Kidney (tissue), 22 donors: ENCODE measurements at places on chromosomes 16 and 17.
A peak's percentile ranks its signal among the peaks of the same experiment; 100 is the strongest.

DNA sequence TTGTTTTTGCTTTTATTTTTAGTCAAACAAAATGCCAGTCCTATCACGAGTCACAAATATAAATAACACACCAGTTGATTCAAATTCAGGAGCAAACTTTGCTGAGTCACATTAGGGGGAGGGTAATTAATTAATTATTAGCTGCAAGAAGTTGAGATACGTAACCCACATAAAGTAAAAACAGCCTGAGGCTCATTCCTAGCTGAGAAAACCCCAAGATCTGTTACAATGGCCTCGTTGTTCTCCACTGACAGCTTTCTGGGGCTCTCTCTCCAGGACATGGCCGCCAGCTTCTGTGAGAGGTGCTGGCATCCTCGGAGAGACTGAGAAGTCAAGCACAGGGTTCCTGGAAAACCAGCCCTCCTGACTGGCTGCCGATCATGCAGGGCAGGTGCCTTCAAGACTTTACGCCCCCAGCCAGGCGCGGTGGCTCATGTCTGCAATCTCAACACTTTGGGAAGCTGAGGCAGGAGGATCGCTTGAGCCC, 11.1 kb downstream of the RAB40B start:
- DNase-seq = peak; percentile 86

DNA sequence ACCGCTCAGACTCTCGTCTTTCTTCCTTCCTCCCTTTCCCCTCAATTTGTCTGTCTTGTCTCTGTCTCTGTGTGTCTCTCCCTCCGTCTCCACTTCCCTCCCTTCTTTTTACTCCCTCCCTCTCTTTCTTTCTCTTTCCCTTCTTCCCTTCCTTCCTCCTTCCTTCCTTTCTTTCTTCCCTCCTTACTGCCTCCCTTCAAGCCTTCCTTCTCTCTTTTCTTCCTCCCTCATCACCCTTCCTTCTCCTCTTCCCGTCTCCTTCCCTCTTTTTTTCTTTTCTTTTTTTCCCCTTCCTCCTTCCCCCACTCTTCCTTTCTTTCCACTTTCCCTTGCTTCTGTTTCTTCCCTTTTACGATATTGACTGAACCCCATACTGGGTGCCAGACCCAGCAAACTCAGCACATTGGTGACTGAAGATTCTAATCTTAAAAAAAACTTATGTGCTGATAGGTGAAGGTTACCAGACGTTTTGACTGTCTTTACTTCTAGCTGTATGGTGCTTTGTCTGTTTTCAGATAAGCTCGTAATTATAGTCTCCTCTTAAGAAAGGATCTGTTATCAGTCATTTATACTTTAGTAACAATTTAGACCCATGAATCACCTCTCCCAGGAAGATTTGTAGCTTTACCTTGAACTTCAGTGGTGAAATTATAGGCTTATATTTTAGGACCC, 481 bp upstream of the BRD7 start:
- DNase-seq = no peak

GRCh38 chr17:62791767-62792446, 16.2 kb downstream of the MARCHF10 start:
- DNase-seq = peak; percentile 29

GRCh38 chr16:61763013-61763412, 273.2 kb downstream of the CDH8 start:
- DNase-seq = no peak

GRCh38 chr16:62539657-62540056, 503.4 kb upstream of the CDH8 start:
- DNase-seq = no peak

GRCh38 chr17:15431196-15431595, 36.2 kb downstream of the CDRT4 start:
- DNase-seq = no peak

DNA sequence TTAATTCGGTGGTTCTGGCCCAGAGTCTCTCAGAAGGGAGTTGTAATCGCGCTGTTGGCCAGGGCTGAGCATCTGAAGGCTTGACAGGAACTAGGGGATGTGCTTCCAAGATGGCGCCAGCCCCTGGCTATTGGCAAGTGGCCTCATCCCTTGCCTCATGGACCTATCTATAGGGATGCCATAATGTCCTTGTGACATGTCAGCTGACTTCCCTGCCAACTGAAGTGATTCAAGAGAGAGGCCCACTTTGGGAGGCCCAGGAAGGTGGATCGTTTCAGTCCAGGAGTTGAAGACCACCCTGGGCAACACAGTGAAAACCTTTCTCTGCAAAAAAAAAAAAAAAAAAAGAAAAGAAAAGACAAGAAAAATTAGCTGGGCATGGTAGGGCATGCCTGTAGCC, 15.0 kb upstream of the C16orf87 start:
- no peak for DNase-seq

DNA sequence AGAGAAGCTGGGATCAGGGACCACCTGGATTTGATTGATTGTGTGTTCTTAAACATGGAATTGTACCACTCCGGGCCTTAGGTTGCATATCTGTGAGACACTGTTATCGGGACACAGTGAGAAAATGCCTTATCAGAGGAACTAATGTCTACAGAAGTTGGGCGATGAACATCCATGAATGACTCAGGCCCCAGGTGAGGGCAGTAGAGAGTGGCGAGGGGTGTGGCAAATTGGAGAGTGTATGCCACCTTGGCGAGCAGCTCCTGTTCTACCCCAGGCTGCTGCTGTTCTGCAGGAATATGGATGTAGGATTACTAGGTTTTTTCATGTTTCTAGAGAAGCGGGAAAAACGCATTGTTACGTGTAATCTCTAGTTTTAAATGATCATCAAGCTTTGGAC, 38.8 kb downstream of the CLEC16A start:
- DNase-seq = no peak

GRCh38 chr16:11342021-11342855, 3.0 kb upstream of the RMI2 start:
- no peak for DNase-seq

DNA sequence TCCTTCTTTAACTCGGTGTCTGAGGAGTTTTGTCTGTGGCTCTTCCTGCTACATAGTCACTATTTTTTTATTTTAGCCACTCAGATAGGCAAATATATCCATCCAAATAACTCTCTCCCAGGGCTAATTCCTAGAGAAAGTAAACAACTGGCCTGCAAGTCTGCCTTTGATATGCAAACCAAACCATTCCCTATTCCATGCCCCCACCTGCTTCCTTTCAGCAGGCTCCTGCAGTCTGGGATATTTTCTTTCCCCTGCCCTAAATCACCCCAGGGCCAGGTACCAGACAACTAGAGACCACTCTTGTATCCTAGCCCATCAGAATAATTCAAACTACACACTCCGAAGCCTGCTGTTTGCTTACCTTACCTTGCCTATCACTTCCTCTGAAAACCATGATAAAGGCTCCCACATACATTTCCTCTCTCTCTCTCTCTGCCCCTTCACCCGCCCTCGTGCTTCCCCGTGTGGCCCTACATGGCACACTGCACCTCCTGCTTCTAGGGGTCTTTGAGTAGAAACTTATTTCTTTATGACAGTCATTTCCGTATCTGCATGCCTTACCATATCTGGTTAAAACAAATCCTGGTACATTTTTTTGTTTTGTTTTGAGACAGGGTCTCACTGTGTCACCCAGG, 8.3 kb downstream of the CD300H start:
- no peak for DNase-seq

DNA sequence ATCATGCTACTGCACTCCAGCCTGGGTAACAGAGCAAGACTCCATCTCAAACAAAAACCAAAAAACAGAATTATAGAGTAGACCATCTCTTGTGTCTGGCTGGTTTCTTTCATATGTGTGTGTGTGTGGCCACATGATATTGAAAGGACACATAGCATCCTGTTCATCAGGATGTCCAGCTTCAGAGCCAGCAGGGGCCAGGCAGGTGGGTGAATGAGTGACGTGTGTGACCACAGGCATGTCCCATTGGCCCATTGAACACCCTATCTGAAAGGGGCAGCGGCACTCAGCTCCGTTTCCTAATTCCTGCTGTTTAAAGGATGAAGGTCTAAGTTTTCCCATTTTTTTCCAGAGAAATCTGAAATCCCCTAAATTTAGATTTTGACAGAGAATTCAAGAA, 174.2 kb downstream of the PRKCB start:
- no peak for DNase-seq

DNA sequence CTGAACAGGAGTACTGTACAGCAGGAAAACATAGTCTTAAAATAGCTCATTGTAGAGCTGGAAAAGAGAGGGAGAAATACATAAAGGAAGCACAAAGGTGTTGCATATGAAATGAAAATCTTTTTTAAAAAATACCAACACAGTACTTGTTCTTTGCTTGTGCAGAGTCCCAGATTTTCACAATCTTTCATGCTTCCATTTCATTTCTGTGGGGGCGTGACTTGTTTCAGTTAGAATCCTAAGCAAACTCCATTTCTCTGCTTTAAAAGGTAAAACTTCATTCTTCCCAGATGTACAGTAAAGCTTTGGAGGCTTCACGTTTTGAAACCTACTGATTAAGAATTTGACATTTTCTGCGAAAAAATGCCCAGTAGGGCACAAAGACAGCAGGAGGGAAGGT, 48.5 kb upstream of the MARCHF10 start:
- DNase-seq = no peak

- DNase-seq = peak; percentile 66
Measured at GRCh38 chr17:74356646-74357465, 4.8 kb downstream of the BTBD17 start.

DNA sequence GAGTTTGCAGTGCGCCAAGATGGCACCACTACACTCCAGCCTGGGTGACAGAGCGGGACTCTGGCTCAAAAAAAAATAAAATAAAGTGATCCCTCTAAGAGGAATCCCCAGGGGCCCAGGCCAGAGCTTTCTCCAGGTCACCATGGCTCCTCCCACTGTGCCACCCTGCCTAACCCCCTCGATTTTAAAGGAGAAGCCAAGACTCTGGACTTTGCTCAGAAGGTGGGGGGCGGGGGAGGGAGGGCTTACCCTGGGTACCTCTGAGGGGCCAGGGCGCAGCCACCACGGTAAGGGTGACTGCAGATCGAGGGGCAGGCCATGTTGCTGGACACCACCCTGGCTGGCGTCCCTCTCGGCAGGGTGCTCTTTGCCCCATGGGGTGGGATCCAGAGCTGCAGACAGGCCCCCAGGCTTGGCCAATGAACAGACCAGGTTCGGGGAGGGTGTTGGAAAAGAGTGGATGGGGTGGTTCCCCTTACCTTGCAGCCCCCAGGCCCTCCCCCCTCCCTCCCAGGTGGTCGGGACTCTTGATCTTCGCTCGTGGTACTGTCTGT, 455 bp upstream of the GRB7 start:
- DNase-seq = peak; percentile 53

- peak; percentile 41 for DNase-seq
Measured at GRCh38 chr17:57045868-57046704, 39.0 kb upstream of the AKAP1 start.

GRCh38 chr16:54210452-54211125, 76.0 kb downstream of the IRX3 start:
- DNase-seq = no peak

DNA sequence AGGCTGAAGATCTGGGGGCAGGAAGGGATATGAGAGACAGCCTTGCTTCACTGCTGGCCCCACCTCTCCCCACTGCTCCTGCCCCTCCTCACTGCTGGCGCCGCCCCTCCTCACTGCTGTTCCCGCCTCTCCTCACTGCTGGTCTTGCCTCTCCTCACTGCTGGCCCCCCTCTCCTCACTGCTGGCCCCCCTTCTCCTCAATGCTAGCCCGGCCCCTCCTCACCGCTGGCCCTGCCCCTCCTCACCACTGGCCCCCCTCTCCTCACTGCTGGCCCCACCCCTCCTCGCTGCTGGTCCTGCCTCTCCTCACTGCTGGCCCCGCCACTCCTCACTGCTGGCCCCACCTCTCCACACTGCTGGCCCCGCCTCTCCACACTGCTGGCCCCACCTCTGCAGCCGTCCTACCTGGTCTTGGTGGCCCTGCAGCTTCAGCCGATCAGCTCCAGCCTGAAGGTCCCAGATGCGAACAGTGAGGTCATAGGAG, 9.5 kb upstream of the PAM16 start:
- DNase-seq = peak; percentile 66

DNA sequence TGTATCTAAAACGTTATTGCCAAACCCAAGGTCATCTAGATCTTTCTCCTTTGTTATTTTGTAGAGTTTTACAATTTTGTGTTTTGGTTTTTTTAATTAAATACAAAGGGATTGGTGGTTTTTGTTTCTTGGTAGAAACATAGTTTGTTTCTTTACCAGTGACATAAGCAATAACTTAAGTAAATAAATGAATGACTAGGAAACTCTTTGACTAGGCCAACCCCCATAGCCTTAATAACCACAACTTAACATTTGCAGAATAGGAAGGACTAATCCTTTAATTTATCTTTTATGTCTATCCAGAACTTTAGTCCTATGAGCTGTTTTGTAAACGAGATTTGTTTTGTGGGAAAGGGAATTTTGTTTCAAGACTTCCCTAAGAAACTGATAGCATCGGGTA, 162.5 kb downstream of the PRKCA start:
- DNase-seq = no peak

GRCh38 chr17:32927724-32928585, at the start of gene TMEM98:
TMEM98 (plus strand) TSS chr17:32928153; CDS start chr17:32931529, 3,376 bp downstream.
- peak; percentile 75 for DNase-seq

GRCh38 chr16:53156516-53156915, 101.7 kb downstream of the CHD9 start:
- no peak for DNase-seq

DNA sequence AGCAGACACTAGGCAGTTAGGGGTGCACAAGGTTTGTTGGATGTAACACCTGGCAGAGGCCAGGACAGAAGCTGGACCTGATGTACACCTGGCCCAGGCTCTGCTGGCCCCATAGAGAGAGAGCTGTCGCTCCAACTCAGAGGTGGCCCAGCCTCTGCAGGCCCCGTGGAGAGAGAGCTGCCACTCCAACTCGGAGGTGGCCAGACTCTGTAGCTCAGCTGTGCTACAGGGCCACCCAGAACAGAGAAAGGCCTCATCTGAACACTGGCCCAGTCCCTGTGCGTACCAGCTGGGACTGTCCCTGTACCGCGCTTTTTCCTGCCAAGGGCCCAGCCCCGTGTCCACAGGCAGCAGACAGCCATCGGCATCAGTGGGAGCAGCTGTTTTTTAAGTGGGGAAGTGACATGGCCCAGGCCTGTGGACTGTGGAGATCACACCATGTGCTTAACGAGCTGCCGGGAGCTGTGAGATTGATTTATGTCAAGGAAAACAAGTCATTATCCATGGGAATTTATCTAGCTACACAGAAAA, 176.4 kb upstream of the CHMP6 start:
- DNase-seq = peak; percentile 67

- DNase-seq = no peak
Measured at GRCh38 chr17:5587438-5588032, 3.2 kb upstream of the NLRP1 start.

GRCh38 chr17:51121620-51122472, 1.2 kb upstream of the SPAG9 start:
- peak; percentile 83 for DNase-seq

DNA sequence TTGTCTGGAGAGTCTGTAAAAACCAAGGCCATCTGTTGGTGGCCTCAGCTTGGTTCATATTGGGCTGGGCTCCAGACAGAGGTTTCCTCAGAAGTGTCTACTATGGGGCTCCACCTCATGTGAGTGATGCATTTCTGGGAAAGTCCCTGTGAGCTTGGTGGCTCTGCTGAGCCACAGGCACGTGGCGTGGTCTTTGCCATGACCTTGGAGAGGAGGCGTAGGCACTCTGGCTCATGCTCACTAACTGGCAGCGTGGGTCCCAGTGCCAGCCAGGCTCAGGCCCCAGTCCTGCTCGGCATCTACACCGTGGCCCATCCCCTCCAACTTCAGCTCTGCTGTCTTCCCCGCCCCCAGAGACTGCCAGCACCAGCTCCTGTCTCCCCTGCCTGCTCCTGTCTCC, 10.7 kb upstream of the SMTNL2 start:
- DNase-seq = peak; percentile 31
